ENCODE measurements at places on chromosomes 2 and 18.

DNA sequence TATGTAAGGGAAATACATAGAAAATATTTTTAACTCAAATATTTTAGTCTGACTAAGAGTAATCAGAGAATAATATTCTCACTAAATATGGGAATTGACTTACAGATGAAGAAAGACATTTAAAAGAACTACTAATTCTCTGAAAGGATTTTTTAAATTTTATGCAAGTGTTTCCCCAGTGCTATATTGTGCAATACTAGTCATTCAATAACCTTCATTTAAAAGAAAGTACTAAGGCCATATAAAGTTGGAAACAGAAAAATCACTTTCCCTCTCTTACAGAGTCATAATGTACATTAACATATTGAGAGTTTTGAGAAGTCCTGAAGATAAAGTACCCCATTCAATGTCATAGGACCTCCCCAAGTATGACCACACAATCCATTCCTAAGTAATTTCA is 584.6 kb upstream of the ACVR2A start:
- DNase-seq = no peak

DNA sequence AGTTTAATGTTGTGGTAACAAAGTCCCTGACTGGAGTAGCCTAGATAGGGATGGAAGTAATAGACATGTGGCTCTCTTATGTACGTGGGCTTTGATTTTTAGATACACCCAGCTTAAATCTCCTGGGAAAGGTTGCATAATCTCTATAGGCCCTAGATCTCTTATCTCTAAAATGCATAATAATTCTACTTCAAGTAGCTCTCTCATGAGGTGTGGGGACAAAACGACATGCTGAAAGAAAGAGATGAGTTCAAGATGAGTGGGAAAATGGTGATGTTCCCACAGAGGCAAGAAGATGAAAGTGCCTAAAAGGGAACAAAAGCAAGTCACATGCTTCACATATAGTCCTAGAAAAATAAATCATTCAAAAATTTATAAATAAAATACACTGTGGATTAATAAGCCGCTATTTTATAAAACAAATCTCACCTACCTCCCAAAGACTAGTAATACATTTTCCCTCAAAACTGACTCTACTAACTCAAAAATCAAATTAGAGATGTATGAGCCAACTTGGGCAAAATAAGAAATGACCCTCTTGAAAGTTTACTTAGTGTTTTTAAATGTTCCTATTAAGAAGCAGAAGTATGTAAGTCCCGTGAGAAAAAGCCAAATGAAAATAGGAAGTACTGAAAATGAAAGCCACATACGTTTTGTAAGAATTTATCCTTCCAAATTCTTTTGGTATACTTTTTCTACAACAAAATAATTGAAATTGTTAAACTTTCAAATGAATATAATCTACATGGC is 148.2 kb upstream of the ITGA4 start:
- DNase-seq = no peak

- DNase-seq = no peak
Observed at GRCh38 chr2:205133544-205133943, 548.8 kb upstream of the NRP2 start.

DNA sequence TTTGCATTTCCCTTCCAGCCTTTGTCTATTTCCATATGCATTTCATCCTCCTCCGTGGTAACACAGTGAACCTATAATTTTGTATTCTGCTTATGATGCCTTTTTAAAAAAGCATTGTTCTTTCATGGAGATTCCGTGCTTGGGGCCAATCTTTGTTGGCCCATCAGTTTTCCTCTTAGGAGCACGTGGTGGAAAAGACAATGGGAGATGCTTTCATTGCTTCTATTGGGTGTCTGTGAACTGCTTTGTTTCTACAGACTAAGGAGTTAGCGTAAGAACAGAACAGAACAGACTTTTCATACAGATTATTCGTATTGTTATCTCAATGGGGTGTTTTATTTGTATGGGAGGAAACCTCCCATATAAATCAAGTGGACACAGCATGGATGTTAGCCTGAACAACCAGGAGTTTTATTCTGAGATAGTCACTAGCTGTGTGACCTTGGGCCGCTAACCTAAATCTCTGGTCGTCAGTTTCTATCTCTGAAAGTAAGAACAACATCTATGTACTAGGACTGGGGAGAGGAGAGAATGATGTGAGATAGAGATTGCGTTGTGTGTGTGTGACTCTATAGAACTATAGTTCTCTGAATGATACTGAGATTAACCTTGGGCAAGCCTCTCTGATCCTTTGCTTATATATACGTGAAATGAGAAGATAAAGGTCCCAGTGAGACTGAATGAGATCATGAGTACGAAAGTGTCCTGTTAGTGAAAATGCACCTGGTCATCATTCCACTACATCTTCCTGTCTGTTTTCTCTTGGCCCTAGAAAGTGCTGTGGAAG is 22.9 kb upstream of the YWHAQ start:
- no peak for DNase-seq

DNA sequence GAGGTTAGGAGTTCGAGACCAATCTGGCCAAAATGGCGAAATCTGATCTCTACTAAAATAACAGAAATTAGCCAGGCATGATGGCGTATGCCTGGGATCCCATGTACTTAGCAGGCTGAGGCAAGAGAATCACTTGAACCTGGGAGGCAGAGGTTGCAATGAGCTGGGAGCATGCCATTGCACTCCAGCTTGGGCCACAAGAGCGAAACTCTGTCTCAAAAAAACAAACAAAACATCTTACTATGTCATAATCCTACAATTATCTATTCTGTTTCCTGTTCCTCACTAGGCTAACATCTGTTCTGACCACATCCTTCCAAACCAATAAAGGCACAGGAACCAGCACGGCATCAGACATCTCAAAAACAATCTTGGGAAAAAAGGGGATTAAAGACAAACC is 361.8 kb upstream of the UBE2E3 start:
- DNase-seq = no peak

DNA sequence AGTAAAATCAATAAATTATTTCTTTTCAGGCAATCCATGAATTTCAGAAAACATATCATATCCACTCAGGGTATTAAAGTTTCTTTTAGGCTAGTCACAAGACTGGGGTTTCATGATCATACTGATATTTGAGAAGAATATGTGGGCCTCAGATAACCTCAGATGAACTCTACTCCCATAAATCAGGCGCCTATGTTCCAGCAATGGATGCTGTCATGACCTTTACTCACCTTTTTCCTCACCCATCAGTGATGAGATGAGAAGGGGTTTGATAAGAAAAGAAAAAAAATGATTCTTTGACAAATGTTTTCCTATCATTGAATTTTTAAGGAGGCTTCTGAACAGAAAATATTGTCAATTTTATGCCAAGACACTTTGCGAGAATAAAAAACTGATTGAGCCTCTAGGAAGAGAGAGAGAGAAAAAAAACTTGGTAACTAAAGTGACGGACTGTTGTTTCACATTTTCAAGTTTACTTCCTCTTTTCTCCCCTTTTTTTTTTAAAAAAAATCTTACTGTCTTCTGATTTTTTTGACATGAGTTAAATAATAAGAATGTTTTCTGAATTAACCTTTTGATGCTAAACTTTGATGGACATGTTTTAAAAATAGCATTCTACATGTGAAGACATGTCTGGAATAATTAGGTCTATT is 309.1 kb upstream of the MAP2 start:
- no peak for DNase-seq

- DNase-seq = no peak
Observed at GRCh38 chr2:188526701-188527100, 235.0 kb downstream of the GULP1 start.

GRCh38 chr2:203569677-203570316 is 34.7 kb upstream of the RAPH1 start:
- no peak for DNase-seq

DNA sequence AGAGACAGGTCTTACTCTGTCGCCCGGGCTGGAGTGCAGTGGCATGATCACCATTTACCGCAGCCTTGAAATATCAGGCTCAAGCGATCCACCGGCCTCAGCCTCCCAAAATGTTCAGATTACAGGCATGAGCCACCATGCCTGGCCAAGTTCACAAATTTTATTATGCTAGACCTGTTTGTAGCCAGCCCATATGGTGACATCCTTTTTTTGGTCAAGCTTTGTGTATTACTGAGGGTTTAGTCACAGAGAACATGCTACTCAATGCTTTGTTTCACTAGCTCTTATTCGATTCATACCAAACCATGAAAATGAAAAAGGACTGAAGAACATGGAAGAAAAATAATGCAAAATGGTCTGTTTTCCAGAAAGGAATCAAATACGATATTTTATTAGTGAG is 41.4 kb downstream of the DGKD start:
- no peak for DNase-seq

- no peak for DNase-seq
Observed at GRCh38 chr18:58660915-58661314, 10.3 kb upstream of the MALT1 start.

- no peak for DNase-seq
Observed at GRCh38 chr2:173747035-173747434, 218.1 kb downstream of the SP3 start.

- no peak for DNase-seq
Observed at GRCh38 chr2:203713381-203713780, 6.9 kb downstream of the CD28 start.

GRCh38 chr2:17599617-17600016 is 59.1 kb downstream of the VSNL1 start:
- no peak for DNase-seq

DNA sequence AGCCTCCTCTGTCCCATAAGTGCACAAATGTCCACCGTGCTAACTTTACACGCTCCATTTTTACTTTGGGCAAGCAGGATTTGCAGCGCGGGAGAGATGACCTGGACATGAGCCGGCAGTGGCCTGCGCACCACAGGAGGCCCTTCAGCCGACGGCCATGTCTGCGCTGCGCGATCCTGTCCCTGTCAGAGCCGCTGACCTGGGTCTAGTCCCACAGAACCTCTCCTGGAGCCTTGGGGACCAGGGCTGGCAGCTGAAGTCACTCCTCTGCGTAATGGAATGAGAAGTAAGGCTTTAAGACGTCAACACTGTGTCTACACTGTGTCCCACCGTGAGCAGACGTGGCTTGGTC is 29.6 kb downstream of the ADI1 start:
- no peak for DNase-seq

DNA sequence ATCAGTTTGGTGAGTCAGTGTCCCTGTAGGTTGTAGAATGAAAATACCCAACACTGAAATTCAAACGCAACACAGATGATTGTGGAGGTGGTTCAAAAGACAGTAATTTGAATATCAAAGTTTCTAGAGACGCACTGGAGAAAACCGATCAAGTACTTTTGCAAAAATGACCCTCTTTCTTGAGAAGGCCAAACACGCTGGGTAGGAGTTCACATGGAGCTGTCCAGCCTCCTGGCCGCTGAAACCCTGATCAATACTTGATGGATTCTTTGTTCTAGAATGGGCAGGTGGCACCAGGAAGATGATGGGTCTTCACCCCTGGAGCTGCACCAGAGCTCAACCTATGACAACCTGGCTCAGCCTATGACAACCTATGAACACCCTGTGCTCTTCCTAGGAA is 39.7 kb upstream of the UBE2F start:
- no peak for DNase-seq

GRCh38 chr2:229243890-229244560 is 27.1 kb downstream of the PID1 start:
- DNase-seq = no peak

GRCh38 chr18:35444636-35445035 is 53.1 kb downstream of the INO80C start:
- DNase-seq = no peak

GRCh38 chr2:200317975-200318374 is 11.5 kb downstream of the SPATS2L start:
- DNase-seq = no peak

DNA sequence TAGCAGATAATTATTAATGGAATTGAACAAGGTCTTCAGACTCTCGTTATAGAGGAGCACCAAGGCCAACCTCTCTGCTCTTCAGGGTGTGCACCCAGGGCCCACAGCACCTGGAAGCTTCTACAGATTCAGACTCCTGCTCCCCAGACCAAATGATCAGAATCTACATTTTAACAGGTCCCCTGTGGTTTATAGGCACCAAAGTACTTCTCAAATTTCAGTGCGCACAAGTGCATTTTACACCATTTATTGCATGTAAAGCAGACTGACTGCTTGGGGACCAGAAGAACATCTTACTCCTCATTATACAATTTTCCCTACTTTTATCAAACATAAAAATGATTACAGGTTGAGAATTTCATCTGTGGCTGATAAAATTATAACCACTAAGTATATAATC is 163.9 kb downstream of the COL4A4 start:
- DNase-seq = no peak

DNA sequence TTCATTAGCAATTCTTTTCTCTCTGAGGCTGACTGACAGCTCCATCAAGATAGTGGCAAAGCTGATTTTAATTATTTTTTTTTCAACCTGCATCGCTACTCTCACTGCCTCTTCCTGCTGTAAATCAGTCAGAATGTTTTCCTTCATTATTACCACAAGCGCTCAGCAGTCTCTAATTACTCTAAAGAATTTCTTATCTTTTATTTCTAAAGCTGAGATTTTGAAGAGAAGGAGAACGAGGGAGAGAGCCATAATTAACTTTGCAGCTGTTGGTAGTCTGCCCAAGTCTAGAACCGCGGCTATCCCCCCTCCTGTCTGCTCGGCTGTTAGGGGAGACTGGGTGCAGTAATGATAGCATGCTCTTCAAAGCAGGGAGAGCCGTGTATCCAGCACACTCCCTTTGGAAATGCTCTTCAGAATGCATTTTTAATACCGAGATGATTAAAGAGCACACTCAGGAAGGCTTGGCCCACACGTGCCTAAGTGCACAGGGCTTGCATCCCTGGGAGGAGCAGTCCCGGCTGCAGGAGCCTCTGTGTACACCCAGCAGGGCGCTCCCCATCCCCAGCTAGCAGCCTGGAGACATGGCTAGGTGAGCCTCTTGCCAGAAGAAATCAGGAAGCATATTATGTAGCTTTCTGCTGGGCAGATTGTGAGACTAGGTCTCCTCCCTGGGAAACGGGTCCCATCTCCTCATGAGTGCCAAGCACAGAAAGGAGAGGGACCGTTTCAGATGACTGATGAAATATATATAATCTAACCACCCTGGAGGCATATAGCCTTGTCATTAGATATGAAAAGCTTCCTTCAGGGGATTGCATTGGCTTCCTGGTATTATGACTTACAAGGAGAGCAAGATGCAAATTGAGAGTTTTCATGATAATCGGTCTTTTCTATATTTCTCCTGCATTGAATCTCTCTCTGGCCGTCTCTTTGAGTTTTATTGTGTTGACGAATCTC is 555.2 kb downstream of the CMPK2 start:
- no peak for DNase-seq

- no peak for DNase-seq
Observed at GRCh38 chr2:152348388-152348787, 13.4 kb downstream of the FMNL2 start.

- DNase-seq = no peak
Observed at GRCh38 chr2:230602562-230603230, 109.9 kb upstream of the CAB39 start.

Data from epithelial cell of prostate (primary cell).